ENCODE measurements at places on chromosomes 16 and 17.

DNA sequence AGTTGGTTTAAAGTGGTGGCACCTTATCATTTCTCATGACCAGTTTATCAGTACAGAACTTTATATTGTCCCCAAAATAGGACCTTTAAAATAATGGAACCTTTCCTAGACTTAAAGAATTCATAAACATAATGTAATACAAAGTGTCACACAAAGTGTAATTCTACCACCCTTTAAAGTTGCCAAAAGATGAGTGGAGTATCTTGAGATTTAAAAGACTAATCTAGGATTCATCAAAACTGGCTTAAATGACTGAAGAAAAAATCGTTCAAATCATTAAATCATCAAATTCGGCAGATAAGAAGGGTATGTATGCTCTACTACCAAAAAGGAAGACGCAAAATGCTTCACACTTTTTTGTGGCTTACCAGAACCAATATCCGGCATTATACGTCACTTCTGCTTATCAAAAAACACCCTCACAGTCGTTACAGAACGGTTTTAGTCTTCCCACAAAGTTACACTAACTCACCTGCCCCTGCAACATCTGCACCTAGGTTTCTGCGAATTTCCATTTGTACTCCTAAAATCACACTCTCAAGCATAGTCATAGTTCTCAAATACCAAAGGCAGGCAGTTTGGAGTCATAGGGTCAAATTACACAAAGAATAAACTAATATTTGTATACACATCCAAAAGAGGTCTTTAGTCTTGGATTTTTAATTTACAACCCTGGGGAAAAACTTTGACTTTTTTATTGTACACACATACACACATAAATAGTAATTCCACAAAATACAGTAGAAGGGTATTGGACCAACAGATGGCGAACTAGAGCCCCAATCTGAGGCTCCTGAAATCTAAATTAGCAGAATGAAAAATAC is 1.4 kb upstream of the KANSL1 start:
- no peak for DNase-seq

GRCh38 chr16:79316004-79316458 is 284.5 kb downstream of the MAF start:
- no peak for DNase-seq

GRCh38 chr17:47119746-47120520 is 69.2 kb downstream of the CDC27 start:
- no peak for DNase-seq

DNA sequence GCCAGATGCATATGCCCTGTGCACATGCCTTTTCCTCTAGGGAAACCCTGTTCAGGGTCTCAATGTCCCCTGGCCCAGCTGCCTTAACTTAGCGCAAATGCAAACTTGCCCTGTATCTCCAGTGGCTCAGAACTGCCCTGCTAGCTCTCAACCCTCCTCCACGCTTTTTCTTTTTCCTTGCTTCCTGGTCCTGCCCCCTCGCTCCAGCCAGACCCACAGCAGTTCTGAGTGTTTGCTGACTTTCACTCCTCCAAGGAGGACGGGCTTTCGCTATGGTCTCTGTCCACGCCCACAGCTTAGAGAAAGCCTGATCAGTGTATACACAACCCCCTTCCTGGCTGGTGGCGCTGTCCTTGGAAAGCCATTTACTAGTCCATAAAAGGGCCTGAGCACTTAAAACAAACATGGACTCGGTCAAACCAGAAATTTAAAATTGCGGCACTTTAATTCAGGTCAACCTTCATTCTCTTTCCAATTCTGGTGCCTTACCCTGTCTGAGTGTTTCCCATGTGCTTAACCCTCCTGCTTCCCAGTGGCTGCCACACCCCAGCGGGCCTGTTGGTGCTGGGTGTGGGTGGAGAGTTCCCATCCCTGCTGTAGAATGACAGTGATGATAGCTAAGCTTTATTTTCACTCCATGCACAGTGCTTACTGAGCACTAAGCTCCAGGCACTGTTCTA is 15.6 kb upstream of the TMEM98 start:
- no peak for DNase-seq

- DNase-seq: no peak
Measured at GRCh38 chr17:78252111-78252634, 20.7 kb downstream of the TMEM235 start.

GRCh38 chr17:70527364-70527888 is 358.1 kb downstream of the KCNJ2 start:
- DNase-seq: no peak

GRCh38 chr17:79984045-79984840 is 51.4 kb downstream of the TBC1D16 start:
- no peak for DNase-seq

DNA sequence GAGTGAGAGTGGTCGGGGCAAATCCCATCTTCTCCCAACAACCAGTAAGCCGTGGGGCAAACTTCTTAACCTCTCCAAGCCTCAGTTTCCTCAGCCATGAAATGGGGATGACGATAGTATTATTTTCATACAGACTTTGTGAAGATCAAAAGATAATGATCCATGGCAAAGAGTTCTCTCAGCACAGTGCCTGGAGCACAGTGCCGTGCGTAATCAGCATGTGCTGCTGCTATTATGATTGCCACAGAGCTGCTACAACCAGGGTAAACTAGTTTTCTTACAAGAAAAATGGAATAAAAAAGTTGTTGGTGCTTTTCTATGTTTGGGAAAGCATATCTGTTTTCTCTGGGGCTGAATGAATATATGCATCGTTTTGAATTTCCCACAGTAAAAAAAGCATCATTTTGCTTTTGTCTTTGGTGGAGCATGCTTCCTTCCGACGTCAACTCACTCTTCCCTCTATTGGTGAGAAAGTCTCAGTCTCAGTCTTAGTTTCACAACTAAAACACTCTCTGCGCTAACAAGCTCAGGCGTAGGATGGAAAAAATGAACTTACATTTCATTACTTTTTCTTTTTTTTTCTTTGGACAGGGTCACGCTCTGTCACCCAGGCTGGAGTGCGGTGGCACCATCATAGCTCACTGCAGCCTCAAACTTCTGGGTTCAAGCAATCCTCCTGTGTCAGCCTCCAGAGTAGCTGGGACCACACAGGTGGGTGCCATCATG is 37.2 kb downstream of the CDK5R1 start:
- no peak for DNase-seq

- DNase-seq: no peak
Measured at GRCh38 chr17:74125156-74125555, 78.3 kb upstream of the RPL38 start.

Data from iPS DF 19.7 (cell line).